ENCODE measurements at places on chromosomes 6 and 20.

- no peak overlapping the region for H3K4me3 ChIP-seq
- no peak overlapping the region for H3K27ac ChIP-seq
- no peaks in the 10 kb centered on the region for H3K36me3 ChIP-seq
- H3K27me3 ChIP-seq = no peaks in the 10 kb centered on the region
- no peaks in the 10 kb centered on the region for H3K4me1 ChIP-seq
Measured at GRCh38 chr6:109282756-109283155, 99.5 kb downstream of the CD164 start.

DNA sequence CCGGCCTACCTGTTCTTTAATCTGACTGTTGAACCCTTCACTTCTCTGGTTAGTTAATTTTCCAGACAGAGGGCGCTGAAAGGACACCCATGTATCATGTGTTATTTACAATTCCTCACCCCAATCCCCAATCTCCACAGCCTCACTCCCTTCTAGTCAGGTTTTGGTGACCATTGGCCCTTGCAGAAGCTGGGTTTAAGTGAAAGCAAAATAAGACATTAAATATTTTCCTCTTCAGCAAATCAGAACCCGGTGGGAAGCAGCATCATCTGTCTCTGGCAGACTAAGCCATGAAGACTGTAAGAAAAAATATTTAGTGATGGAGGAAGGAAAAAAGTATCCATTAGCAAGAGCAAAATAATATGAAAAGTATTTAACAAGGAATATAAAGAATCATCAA lies 9.4 kb upstream of the HLA-DQA1 start:
- H3K4me1 ChIP-seq = no peaks in the 10 kb centered on the region
- DNase-seq = no peak
- H3K27ac ChIP-seq = no peak overlapping the region
- H3K27me3 ChIP-seq = no peaks in the 10 kb centered on the region

- H3K36me3 ChIP-seq = no peaks in the 10 kb centered on the region
- H3K27ac ChIP-seq = no peak overlapping the region
- no peak overlapping the region for H3K4me3 ChIP-seq
- no peak for DNase-seq
Measured at GRCh38 chr6:169175360-169175887, 78.2 kb downstream of the THBS2 start.

DNA sequence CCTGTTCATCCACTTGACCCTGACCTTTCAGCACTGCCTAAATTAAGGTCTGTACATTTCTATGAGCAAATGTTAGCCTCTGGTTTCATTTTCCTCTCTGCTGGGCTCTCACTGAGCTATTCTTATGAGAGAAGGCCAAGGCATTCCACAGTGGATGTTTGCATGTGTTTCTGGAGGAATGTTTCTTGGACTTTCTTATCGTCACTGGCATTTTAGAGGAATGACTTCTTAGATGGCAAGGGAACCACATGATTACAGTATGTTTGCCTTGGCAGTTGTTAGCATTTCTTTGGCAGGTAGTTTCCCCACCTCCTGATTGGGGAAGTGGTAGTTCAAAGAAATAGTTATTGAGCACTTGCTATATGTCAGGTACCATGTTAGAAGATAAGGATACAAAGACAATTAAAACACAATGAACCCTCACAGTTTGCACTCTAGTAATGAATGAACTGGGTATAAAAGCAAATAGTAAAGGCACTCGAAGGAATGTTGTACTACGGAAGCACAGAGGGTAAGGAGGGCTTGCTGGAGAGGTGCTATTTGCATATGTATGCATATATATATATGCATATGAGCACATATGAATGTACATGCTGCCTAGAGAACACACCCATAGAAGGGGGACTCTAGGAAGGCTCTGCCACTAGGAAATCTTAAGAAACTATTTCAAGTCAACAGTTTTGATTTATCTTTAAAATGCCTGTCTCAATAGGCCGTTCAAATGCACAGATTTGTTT lies 307.4 kb downstream of the EYA4 start:
- H3K4me3 ChIP-seq = no peak overlapping the region
- no peaks in the 10 kb centered on the region for H3K36me3 ChIP-seq
- peaks cover 11% of the 10 kb centered on the region for H3K4me1 ChIP-seq
- no peak for DNase-seq

GRCh38 chr6:114556846-114557488 lies 214.1 kb upstream of the HS3ST5 start:
- no peak overlapping the region for H3K4me3 ChIP-seq
- H3K27me3 ChIP-seq = no peaks in the 10 kb centered on the region
- no peak overlapping the region for H3K27ac ChIP-seq
- no peaks in the 10 kb centered on the region for H3K36me3 ChIP-seq

- no peak overlapping the region for H3K27ac ChIP-seq
- no peaks in the 10 kb centered on the region for H3K36me3 ChIP-seq
Measured at GRCh38 chr20:39646874-39647413, 684.8 kb downstream of the DHX35 start.

DNA sequence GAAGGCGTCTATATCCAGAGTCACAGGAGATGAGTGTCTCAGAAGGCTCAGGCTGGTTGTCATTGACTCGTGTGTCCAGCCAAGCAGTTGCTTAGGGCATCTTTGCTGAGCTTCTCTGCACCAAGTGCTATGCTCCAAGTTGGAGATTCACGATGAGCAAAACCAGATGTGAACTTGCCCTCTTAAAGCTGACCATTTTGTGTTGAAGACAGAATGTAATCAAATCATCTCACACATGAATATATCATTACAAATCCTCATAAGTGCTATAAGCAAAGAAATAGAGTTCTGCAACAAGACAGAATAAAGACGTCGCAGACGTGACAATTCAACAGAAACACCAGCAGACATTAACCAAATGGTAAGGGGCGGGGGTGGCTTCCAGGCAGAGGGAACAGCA lies 103.9 kb downstream of the ALDH8A1 start:
- H3K36me3 ChIP-seq = no peaks in the 10 kb centered on the region
- no peak overlapping the region for H3K4me3 ChIP-seq
- H3K27me3 ChIP-seq = no peaks in the 10 kb centered on the region
- no peaks in the 10 kb centered on the region for H3K4me1 ChIP-seq
- DNase-seq = no peak

GRCh38 chr20:22684763-22685443 lies 100.5 kb upstream of the FOXA2 start:
- no peak overlapping the region for H3K4me3 ChIP-seq
- no peaks in the 10 kb centered on the region for H3K27me3 ChIP-seq
- no peaks in the 10 kb centered on the region for H3K4me1 ChIP-seq
- no peak overlapping the region for H3K27ac ChIP-seq
- no peak for DNase-seq

DNA sequence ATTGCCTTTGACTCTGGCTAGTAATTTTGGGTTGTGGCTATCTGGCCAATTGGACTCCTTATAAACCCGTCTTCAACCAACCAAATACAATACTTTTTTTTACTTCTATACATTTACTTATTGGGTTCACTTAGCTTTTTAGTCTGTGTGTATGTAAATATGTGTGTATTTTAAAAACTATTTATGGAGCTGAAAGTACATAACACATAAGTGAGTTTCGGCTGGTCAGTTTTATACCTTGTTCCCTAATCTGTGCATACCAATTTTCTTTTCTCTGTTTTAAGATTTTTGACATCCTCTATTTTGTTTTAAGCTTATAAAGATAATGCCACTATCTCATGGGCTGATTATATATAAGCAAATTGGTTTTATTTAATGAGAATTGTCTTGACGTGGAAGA lies 129.5 kb downstream of the LRRC1 start:
- H3K36me3 ChIP-seq = peaks cover 4% of the 10 kb centered on the region
- peaks cover 16% of the 10 kb centered on the region for H3K4me1 ChIP-seq
- H3K27ac ChIP-seq = no peak overlapping the region
- no peaks in the 10 kb centered on the region for H3K27me3 ChIP-seq
- DNase-seq = no peak

DNA sequence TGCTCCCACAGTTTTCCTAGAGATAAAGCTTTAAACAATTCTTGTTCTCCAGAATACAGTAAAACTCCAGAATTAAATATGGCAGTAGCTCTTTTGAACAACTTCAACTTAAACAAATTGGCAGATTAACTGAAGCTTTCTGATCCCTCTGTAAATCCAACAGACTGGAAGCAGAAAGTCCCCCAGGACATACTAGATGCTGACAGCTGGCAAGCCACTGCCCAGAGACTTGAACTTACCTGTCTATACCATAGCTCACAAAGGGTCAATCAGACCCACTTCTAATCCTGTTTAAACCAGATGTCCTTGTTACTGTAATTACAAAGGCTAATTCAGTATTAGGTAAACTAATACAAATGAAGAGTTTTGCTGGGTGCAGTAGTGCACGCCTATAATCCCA lies 12.3 kb downstream of the GPLD1 start:
- no peaks in the 10 kb centered on the region for H3K4me1 ChIP-seq
- H3K36me3 ChIP-seq = no peaks in the 10 kb centered on the region
- no peak overlapping the region for H3K27ac ChIP-seq
- DNase-seq = no peak

GRCh38 chr6:148179786-148180185 lies 162.9 kb upstream of the SASH1 start:
- no peaks in the 10 kb centered on the region for H3K27me3 ChIP-seq
- no peak overlapping the region for H3K27ac ChIP-seq
- no peak overlapping the region for H3K4me3 ChIP-seq
- no peaks in the 10 kb centered on the region for H3K4me1 ChIP-seq

DNA sequence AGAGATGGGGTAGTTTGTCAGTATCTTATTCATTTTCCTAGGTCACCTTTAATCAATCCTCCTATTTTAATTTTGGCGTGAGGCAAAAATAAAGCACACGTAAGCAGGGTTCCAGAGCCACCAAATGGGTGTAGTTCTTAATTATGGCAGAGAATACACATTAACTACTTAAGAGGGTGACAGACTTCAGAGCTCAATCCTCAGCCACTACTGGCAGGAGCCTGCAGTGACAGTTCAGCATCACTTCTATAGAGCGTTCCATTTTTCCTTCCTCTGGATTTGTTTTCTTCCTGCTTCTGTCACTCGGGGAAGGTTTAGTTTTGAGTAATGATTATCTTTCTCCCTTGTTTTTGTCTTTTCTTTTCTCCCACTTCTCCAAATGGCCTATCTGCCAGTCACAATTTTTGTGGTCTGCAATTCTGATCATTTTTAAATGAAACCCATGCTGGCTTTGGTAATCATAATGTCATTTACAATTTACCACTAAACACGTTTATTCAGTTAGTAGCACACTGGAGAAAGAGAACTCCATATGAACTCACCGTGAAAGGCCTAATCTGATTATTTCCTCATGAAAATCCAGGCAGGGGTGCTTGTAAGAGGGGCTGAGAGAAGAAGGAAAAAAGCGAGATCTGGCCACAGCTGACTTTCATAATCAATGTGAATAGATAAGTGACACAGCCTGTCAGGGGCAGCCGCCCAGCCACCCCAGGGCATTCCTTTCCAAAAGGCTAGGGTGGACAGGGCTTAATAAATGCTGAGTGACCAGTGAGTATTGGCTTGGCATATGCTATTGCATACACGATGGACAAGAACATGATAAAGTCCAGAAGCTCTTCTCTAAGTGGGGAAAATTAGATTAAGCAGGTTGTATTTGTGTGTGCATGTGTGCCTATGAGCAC lies 412.1 kb downstream of the PKHD1 start:
- H3K27me3 ChIP-seq = no peaks in the 10 kb centered on the region
- H3K4me1 ChIP-seq = no peaks in the 10 kb centered on the region
- DNase-seq = no peak
- no peaks in the 10 kb centered on the region for H3K36me3 ChIP-seq
- no peak overlapping the region for H3K4me3 ChIP-seq
- no peak overlapping the region for H3K27ac ChIP-seq

DNA sequence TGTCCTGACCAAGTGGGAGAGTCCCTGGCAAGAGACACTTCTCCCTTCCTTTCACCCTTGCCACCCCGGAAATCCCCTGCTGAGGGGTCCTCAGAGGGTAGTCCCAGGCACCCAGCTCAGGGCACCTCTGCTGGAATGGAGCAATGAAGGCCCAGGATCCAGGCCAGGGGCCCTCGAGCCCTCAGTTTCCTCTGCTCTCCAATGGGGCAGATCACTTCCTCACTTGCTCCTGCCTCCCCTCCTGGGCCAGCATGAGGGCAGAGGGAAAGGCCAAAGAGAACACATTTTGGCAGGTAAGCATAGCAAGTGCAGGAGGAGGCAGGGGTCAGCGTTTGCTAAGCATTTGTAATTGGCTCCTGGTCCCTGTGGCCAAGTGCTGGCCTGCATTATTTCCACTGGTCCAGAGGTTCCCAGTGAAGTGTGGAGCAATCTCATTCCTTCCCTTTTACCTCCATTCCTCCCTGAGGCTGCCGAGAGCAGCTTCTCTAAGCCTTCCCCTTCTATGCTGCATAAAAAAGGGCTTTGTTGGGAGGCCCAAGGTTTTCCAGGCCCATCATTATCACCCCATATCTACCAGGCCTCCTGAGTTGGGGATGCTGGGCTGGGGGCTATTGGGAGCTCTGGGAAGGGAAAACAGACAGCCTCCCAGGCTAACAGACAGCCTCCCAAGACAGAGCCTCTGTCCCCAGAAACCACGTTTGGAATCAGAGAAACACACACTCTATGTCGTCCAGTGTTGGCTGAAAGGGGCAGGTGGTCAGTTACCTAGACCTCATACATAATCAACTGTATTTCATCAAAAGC lies 28.8 kb upstream of the VEGFA start:
- DNase-seq = no peak
- H3K36me3 ChIP-seq = no peaks in the 10 kb centered on the region
- no peak overlapping the region for H3K27ac ChIP-seq
- H3K27me3 ChIP-seq = no peaks in the 10 kb centered on the region
- H3K4me1 ChIP-seq = no peaks in the 10 kb centered on the region
- H3K4me3 ChIP-seq = no peak overlapping the region

- no peak overlapping the region for H3K4me3 ChIP-seq
- H3K36me3 ChIP-seq = no peaks in the 10 kb centered on the region
- DNase-seq = no peak
- no peak overlapping the region for H3K27ac ChIP-seq
- peaks cover 4% of the 10 kb centered on the region for H3K4me1 ChIP-seq
Measured at GRCh38 chr6:100266494-100267401, 198.0 kb downstream of the SIM1 start.

- no peaks in the 10 kb centered on the region for H3K4me1 ChIP-seq
- no peak for DNase-seq
- H3K36me3 ChIP-seq = no peaks in the 10 kb centered on the region
- H3K27me3 ChIP-seq = no peaks in the 10 kb centered on the region
Measured at GRCh38 chr6:33967966-33968724, 164.3 kb upstream of the MLN start.

DNA sequence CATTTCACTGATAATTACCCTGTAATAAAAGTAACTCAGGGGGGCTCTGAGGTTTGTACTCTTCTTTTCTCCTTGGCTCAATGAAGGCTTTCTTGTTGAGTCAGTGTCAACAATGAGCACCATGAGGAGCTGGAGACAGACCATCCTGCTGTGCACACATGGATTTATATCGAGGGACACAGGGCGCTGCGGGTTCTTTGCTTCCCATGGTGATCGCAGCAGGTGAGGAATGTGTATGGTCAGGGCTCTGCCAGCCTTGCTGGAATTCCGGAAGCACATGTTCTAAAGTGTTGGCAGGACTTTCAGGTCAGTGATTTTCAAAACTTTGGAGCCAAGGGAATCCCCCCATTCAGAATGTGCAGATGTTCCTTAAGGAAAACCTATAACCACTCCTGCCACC lies 27.1 kb downstream of the SMOC2 start:
- no peak overlapping the region for H3K4me3 ChIP-seq
- DNase-seq = no peak
- H3K27me3 ChIP-seq = no peaks in the 10 kb centered on the region

Measured in thoracic aorta (tissue), 2 donors.